ENCODE measurements at places on chromosomes 5 and 9.

DNA sequence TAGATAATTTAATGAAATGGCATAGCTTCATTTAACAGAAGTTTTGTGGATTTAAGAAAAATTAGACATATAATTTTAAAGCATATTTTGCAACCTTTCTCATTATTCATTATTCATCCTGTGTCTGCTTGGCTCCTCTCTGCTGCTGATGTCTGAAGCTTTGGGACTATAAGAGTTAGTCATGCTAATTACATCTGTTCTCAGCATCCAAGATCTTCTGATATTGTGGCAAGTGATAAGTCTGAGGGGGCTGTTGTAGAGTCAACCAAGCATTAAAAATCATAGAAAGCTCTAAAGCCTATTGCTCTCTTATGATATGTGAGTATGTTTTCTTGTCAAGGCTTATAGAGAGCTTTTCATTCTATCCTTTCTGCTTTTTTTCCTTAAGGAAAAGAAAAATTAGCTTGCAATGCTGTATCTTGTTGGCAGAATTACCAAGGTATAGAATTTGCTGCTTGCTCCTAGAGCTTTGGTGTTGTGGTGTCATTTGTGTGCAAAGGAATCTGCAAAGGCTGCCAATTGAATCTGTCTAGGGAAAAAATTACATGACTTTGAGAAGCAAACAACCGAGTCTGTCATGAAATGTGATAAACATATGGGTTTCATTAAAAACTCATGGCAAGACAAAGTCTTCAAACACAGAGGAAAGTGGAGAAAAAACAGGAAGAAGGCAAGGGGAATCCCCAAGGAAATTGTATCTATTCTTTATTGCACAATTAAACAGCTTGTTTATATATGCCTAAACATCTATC, 156.1 kb upstream of the DAB2 start:
- no peak for DNase-seq

GRCh38 chr9:94139672-94140417, 55.6 kb downstream of the PTPDC1 start:
- DNase-seq, result no peak

DNA sequence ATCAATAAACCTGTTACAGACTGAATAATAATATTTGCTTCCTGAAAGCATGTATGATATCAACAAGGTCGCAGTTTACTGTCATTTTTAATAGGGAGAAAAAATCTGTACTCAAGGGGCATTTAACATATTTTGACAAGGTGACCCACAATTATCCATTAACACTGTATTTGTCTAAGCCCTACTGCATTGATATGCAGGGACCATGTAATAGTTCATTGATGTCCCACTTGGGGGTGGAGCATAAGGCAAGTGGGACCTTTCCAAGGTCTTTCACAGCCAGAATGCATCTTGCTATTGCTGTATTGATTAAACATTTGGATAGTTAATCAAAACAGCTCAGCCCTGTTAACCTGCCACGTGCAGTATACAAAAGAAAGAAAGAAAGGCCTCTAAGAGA, 502.0 kb downstream of the NR2F1-AS1 start:
- DNase-seq, result no peak

- no peak for DNase-seq
These were observed 65.7 kb upstream of the C6 start for GRCh38 chr5:41279040-41279439.

- DNase-seq, result no peak
These were observed 643.4 kb downstream of the CCDC171 start for GRCh38 chr9:16196206-16196605.

DNA sequence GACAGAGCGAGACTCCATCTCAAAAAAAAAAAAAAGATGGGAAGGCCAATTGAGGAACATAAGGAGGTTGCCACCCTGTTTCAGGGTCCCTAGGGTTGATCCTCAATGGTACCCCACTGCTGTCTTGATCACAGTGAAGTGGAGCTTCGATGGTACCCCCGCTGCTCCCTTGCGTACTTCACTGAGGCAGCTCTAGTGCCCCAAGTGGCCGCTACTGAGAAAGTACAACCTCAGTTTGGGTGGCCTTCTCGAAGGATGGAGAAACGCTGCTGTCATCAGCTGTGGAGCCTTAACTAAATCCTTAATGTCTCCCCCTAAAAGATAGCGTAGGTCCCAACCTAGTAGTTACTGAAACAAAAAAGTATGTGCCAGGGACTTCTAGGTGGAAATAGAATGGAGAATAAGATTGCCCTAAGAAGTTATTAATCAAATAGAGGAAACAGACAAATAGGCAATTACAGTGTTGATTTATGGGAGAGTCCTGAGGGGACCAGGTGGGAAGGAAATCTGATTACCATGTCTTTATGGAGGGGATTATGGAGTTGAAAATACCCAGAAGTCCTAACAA, 6.3 kb downstream of the TESK1 start:
- peak; percentile 22 for DNase-seq

- DNase-seq, result no peak
These were observed 384.4 kb upstream of the PDE4D start for GRCh38 chr5:60277941-60278340.

DNA sequence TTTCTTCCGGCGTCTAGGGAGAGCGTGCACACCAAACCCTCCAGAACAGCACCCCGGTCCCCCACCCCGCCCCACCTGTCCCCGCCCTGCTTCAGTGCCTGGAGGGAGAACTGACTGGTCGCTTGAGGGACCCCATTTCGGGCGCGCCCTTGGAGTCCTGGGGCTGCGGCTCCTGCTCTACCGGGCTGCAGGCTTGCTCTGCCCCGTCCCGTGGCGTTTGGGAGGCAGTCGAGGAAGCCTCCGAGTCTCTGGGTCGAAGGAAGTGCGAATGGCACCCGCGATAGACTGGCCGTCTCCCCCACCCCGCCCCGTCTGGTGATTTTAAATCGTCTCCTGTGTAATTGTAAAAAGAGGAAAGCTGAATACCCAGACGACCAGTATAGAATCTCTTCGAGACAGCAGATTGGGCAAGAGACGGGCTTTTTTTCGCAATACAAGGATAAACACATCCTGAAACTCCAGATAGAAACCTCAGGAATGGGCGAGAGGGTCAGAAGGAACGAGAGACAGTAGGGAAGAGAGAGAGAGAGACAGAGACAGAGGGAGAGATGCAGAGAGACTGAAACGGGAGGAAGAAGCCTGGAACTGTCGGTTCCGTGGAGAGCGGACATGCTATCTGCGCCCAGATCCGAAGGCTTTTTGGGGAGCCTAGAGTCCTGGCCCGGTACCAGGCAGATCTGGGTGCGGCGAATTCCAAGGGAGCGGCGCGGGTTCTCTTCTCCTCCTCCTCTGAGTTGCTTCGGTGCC, 9.9 kb downstream of the PRDM6 start:
- no peak for DNase-seq

- DNase-seq, result no peak
These were observed 118.1 kb downstream of the SIL1 start for GRCh38 chr5:139079991-139080610.

GRCh38 chr9:118829334-118829733, 539.9 kb downstream of the BRINP1 start:
- no peak for DNase-seq

DNA sequence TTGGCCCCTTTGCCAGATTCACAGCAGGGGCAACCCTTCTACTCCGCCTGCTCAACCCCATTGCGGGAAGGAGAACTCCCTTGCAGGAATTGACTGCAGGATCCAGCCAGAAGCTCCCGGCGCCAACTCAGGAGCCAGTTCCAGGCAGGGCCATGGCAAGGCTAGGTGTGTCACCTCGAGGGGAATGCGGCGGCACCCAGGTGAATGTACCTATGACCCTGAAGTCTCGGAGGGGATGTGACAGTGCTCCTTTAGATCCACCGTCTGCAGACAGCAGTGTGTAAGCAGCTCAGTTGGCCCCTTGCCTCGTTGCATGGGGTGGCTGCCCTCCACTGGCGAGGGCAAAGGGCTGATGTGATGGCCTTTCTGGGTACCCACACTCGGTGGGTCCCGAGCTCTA, 606.6 kb downstream of the ELAVL2 start:
- DNase-seq, result no peak

- DNase-seq, result no peak
These were observed 76.8 kb downstream of the ADAMTS2 start for GRCh38 chr5:179268399-179268952.

DNA sequence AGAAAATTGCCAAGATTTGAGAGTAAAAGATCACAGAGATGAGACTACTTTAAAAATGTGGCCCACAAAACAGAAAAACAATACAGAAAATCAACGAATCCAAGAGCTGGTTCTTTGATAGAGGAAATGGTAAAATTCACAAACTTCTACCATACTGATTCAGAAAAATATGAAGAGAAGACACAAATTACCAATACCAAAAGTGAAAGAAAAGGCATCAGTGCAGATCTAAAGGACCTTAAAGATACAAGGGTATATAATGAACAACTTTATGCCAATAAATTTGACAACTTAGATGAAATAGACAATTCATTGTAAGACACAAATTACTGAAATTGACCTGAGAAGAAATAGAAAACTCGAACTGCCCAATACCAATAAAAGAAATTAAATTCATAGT, 24.4 kb upstream of the SLC1A1 start:
- DNase-seq, result no peak

- no peak for DNase-seq
These were observed 133.0 kb downstream of the C9orf50 start for GRCh38 chr9:129487658-129488483.

DNA sequence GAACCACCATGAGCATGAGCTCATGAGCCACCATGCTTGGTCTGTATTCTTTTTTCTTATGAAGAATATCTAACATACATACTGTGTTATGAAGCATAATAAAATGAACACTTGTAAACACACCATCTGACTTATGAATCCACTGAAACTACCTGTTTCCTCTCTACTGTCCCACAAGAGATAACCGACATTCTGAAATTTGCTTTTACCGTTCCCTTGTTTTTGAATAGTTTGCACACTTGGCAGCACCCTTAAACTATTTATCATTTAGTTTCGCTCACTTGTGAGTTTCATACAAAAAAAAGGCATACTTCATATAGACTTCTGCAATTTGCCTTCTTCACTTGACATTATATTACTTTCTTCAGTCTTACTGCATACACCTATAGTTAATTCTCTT, 8.9 kb downstream of the LARS1 start:
- DNase-seq, result no peak

DNA sequence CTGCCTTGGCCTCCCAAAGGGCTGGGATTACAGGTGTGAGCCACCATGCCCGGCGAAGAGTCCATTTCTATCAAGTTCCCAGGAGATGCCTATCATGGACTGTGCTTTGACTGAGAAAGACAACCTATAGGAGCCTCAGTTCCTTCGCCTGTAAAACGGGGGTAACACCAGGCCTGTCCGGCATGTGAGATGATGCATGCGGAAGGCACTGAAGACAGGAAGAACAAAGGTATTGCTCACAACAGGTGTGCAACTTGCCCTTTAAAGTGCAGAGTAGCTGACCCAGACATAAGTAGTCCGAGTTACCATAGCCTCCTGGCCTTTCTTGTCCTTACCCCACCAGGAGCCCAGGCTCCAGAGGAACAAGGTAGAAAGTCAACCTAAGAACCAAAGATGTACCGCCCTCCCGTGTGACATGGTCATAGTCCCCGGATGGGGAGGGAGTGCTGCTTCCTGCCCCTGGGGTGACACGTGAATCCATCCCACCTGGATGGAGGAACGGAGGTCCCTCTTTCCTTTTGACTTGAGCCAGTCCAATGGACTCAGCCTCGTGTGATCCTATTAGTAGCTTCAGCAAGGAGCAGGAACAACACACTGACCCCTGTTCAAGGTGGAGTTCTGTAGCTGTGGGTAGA, 60.3 kb downstream of the HSPA4 start:
- DNase-seq, result no peak

DNA sequence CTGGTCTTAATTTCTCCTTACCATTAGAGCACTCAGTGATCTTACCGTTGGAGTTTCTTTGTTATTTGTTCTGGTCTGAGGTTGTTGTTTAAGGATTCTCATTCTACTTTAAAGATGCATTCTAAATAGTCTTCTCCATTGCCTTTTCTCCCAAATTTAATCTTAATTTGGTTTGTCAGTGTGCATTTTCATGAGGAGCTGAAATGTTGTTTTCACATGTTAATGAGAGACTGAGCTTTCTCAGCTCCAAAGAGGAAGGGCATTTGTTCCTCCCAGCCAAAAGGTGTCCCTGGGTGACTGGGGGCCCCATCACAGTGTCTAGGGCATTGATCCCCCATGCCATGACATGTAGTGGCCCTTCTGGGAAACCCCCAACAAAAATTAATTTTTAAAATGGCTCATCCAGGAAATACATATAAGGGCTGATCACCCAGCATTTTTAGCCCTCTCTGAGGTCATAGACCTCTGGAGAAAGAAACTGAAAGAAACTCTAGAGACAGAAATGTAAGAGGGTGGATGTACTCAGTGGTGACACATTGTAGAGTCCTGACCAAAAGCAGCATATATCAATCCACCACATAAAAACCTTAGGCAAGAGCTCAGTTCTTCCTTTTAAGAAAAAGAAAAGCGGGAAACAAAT, 240.4 kb upstream of the RAI14 start:
- DNase-seq, result no peak
